ENCODE measurements at places on chromosomes 7 and 10. TPM values are rescaled to one million over a fixed set of nuclear protein-coding genes. Genes with fewer than 3 reads are reported as not detected.

- H3K36me3 ChIP-seq = no peaks in the 10 kb centered on the region
- no peaks in the 10 kb centered on the region for H3K27me3 ChIP-seq
- no peaks in the 10 kb centered on the region for H3K4me1 ChIP-seq
- H3K27ac ChIP-seq = no peak overlapping the region
Observed at GRCh38 chr10:46239247-46239646, 47.5 kb upstream of the ANTXRL start.

DNA sequence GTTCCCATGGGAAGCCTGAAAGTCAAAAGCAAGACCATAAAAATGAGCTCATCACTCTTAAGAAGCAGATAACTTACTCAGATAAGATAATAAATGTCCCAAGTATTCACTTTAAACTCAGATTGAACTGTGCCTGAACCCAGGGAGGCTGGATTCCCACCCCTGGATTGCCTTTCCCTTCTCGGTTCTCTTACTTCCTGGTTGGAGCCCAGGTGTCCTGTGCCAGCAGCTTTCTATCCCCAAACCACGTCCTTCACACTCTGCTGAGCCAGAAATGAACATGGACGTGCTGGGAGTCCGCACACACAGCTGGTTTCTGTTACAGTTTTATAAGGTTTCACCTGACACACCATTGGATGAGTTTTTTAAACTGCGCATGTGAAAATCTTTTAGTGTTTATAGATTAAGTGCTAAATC, 636.2 kb upstream of the IGFBP3 start:
- no peak for DNase-seq
- no peak overlapping the region for H3K27ac ChIP-seq
- H3K36me3 ChIP-seq = no peaks in the 10 kb centered on the region

The WDFY4 gene
- 0.70 TPM for total RNA-seq

- H3K27ac ChIP-seq = no peak overlapping the region
- H3K4me1 ChIP-seq = peaks cover 43% of the 10 kb centered on the region
- peaks cover 3% of the 10 kb centered on the region for H3K36me3 ChIP-seq
- no peak overlapping the region for H3K4me3 ChIP-seq
- DNase-seq = no peak
Observed at GRCh38 chr7:150402671-150403321, 23.7 kb downstream of the ZNF775 start.

The PFKFB3 gene
- total RNA-seq = 16.5 TPM

DNA sequence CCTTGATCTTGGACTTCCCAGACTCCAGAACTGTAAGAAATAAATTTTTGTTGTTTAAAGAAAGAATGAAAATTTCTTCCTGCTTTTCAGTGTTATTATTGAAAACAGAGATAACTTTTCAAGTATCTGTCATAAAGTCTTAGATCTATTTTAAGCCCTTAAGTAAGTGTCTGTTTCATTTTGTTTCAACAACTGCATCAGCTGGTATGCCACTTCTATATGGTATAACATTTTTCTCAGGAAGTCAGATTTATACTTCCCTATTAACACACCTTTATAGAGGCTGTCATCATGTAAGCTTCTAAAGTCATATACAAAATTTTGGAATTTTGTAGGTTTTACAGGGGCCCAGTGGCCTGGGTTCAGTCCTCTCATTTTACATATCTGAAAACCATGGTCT, 24.4 kb downstream of the RALA start:
- no peaks in the 10 kb centered on the region for H3K36me3 ChIP-seq
- no peak for DNase-seq
- no peaks in the 10 kb centered on the region for H3K27me3 ChIP-seq
- no peak overlapping the region for H3K4me3 ChIP-seq
- peaks cover 53% of the 10 kb centered on the region for H3K4me1 ChIP-seq

DNA sequence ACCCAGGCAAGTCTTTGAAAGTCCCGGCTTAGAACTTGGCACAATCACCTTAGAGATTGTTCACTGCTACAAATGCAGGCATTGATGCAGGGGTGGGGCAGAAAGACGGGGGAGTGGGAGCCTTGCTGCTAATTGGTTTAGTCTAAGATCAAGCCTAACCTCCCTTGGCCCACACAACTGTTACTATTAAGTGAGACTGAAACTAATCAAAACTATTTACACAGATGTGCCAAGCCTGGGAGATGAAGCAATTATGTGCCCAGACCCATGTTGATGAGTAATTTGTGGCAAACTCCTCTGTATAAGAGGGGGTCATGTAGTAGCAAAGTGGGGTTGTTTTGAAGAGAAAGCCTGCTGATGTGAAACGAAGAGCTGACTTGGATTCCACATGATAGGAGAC, 178.2 kb upstream of the ITGB1 start:
- DNase-seq = no peak
- H3K4me3 ChIP-seq = no peak overlapping the region

GRCh38 chr7:140229101-140229525, 52.3 kb upstream of the KDM7A start:
- no peaks in the 10 kb centered on the region for H3K27me3 ChIP-seq
- H3K4me1 ChIP-seq = peaks cover 26% of the 10 kb centered on the region
- H3K4me3 ChIP-seq = no peak overlapping the region
- H3K27ac ChIP-seq = no peak overlapping the region
- DNase-seq = no peak

The CUEDC2 gene
- total RNA-seq = 79.1 TPM

DNA sequence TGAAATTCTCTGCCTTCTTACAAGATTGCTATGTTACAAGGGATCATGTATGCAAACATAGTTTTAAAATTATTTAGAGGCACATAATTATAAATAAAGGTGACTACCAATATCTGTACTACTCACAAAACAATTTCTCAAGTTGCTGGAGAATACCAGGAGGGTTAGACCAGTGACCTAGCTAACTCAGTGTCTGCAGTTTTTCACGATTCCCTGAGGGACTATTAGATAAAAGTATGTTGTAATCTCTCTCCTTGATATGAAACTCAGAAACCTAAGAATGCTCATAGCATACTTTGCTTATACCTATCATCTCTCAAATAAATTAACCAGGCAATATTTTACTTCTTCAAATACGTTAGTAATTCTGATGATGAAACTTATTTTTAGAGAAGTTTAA, 534.0 kb upstream of the ANKRD30A start:
- H3K27ac ChIP-seq = no peak overlapping the region
- no peaks in the 10 kb centered on the region for H3K27me3 ChIP-seq
- no peaks in the 10 kb centered on the region for H3K36me3 ChIP-seq
- DNase-seq = no peak
- no peaks in the 10 kb centered on the region for H3K4me1 ChIP-seq
- no peak overlapping the region for H3K4me3 ChIP-seq

GRCh38 chr10:125984346-125984745, 88.0 kb downstream of the FANK1 start:
- H3K36me3 ChIP-seq = no peaks in the 10 kb centered on the region
- H3K4me1 ChIP-seq = no peaks in the 10 kb centered on the region
- no peaks in the 10 kb centered on the region for H3K27me3 ChIP-seq
- no peak overlapping the region for H3K4me3 ChIP-seq
- DNase-seq = no peak

- no peak for DNase-seq
- no peak overlapping the region for H3K4me3 ChIP-seq
- H3K36me3 ChIP-seq = no peaks in the 10 kb centered on the region
- H3K4me1 ChIP-seq = no peaks in the 10 kb centered on the region
Observed at GRCh38 chr7:137073571-137074325, 205.3 kb downstream of the CHRM2 start.

The C10orf90 gene
- 0.43 TPM for total RNA-seq

The RNF148 gene
- 0.74 TPM for total RNA-seq

DNA sequence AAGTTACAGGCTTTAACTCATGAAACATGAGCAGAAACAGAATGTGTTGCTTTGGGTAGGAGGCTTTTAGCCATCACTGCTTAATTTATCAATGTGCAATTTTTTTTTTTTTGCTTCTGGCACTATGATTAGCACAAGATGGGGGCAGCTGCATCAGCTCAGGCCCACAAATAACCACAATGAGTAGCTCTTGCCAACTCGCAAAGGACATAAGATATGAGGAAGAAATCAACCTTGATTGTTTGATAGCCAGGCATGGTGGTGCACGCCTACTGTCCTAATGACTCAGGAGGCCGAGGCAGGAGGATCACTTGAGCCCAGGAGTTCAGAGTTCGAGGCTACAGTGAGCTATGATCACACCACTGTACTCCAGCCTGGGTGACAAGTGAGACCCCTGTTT, 12.3 kb downstream of the NOD1 start:
- peaks cover 7% of the 10 kb centered on the region for H3K36me3 ChIP-seq
- no peaks in the 10 kb centered on the region for H3K4me1 ChIP-seq
- H3K27me3 ChIP-seq = no peaks in the 10 kb centered on the region
- H3K4me3 ChIP-seq = no peak overlapping the region
- H3K27ac ChIP-seq = peak overlapping the region; percentile 20

GRCh38 chr10:86364491-86365345, 1.9 kb downstream of the GRID1 start:
- no peak overlapping the region for H3K27ac ChIP-seq
- H3K4me3 ChIP-seq = peak overlapping the region; percentile 57
- no peaks in the 10 kb centered on the region for H3K36me3 ChIP-seq
- peaks cover 15% of the 10 kb centered on the region for H3K27me3 ChIP-seq
- no peak for DNase-seq

DNA sequence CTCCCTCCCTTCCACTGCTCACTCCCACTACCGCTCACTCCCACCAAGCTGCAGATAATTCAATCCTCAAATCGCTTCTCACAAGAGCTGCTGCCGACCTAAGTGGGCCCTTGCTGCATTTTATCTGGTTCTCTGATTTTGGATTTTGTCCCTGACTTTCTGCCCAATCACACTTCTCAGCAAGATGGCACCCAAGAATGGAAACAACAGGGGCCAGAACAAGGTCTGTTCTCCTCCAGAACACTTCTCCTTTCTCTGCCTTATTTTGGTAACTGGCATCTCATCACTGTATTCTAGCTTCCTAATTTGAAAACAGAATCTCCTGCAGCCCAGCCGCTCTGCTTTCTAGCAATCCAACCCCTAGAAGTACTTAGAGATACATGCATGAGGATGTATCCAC, 172.8 kb downstream of the GRID1 start:
- no peaks in the 10 kb centered on the region for H3K4me1 ChIP-seq
- H3K4me3 ChIP-seq = no peak overlapping the region
- no peaks in the 10 kb centered on the region for H3K36me3 ChIP-seq
- no peak overlapping the region for H3K27ac ChIP-seq
- H3K27me3 ChIP-seq = no peaks in the 10 kb centered on the region
- DNase-seq = no peak
